ENCODE measurements at places on chromosomes 16 and 17.

- DNase-seq: no peak
Measured at GRCh38 chr16:17252064-17252463, 218.7 kb downstream of the XYLT1 start.

- DNase-seq: no peak
Measured at GRCh38 chr17:72125226-72125651, 4.4 kb downstream of the SOX9 start.

GRCh38 chr16:78310196-78310595 is 210.7 kb downstream of the WWOX start:
- DNase-seq: no peak

DNA sequence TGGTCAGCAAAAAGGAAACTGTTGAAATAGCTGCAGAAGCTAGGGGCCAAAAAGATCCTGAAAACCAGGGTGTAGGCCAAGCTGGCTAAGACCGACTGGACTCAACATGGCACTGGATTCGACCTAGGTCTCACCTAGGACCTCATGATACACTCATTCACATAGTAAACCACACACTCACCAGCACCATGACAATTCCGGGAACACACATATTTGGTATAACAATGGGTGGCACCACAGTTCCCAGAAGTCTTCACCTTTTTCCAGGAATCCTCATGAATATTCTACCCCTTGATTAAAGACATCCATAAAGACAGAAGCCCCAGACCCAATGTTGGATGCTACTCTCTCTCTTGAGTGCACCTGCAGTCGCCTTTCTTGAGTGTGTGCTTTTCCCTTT is 460.1 kb downstream of the TMEM114 start:
- no peak for DNase-seq

DNA sequence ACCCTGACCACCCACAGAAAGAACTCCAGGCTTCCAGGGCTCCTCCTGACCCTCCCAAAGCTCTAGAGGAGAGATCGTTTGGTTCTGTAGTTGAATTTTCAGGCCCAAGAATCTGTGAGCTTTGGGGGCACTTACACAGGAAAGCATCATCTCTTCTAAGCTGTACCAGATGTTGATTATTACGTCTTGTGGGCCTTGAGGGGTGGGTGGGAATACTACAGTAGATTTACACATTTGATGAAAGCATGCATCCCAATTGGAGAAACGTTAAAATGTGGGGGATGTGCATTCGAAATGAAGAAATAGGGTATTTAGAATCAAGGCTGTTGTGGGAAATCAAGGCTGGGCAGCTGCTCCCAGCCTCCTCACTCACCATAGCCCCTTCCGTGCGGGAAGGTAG is 61.9 kb downstream of the MGAT5B start:
- DNase-seq: no peak

- DNase-seq: no peak
Measured at GRCh38 chr17:76585033-76585648, 519 bp downstream of the ST6GALNAC2 start.

DNA sequence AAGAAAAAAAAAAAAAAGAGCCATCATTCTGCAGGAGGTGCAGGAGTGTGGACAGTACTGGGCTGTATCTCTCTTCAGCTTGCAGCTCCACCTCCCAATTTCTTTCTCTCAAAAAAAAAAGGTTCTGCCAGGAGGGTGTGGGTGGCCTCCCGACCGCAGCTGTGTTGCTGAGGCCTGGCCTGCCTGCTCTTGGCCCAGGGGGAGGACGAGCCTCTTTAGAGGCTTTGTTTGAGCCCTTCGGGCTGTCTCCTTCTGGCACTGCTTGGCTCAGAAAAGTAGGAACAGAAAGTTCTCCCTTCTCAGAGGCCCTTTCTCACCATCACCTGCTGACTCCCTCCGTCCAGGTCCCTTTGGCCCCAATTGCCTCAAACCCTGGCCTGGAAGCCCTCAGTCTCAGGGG is 22.2 kb upstream of the C17orf107 start:
- DNase-seq: no peak

DNA sequence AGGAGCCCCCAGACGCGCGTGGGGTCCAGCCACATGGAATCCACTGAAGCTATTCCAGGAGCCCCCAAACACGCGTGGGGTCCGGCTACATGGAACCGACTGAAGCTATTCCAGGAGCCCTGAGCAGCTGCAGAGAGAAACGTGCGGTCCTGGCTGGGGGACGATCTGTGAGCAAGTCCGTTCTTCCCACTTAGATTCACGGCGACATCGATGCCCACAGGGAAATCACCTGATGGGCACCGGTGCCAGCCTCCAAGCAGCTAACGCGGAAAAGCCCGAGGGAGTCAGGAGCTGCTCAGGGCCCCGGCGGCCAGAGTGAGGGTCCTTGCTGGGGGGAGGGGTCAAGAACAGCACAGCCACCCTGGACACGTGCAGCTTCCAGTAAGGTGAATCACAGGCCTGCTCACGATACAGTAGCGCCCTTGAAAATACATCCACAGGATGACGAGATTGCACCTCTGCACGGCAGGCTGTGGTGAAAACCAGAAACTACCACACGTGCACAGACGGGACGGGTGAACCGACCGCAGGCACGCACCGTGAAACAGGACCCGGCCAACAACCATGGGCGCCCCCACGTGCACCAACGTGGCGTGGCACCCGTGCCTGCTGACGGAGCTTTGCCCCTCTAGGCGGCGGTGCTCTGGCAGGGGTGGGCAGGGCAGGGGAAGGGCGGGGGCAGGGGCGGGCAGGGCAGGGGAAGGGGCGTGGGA is 77.7 kb upstream of the GNG13 start:
- DNase-seq: no peak

DNA sequence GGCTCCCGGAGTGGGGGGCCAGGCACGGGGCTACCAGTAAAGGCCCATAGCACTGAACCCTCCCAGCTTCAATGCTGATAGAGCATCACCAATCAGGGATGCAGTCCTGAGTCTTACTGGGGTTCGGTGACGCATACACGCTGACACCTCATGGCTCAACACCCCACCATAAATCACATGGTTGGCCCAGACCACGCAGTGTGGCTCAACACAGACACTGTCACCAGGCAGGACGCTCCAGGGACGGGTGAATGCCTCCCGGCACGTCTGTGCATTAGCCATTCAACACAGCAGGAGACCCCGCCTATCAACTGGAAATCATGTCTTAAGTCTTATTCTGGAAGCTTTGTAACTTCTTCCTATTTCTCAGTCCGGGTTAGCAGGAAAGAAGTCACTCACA is 35.0 kb downstream of the NECAB2 start:
- DNase-seq: no peak

- DNase-seq: no peak
Measured at GRCh38 chr17:70493277-70493874, 324.0 kb downstream of the KCNJ2 start.

DNA sequence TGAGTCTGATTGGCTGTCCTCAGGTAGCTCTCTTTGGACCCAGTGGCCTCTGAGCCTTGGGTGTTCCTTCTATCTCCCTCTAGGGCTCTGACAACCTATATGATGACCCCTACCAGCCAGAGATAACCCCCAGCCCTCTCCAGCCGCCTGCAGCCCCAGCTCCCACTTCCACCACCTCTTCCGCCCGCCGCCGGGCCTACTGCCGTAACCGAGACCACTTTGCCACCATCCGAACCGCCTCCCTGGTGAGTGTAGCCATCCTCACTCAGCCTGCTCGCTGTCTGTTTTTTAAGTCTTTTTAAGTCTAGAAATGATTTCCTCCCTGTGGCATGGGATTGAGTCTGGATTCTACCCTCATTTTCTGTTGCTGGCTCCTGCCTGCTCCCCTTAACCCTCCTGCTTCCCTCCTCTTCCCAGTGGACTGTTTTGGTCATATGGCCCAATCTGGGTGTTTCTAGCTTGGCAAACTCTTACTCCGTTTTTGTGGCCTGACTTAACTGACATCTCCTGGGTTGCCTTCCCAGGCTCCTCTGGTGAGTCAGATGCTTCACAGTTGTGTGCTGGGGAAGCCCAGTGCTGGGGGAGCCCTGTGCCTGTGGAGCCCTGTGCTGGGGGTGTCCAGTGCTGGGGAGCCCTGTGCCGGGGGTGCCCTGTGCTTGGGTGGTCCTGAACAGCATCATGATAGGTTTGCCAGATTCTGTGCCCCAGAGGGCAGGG is 9.9 kb downstream of the TAOK2 start:
- no peak for DNase-seq

GRCh38 chr17:28796062-28796461 is 46.5 kb downstream of the FAM222B start:
- DNase-seq: no peak

- DNase-seq: peak; percentile 50
Measured at GRCh38 chr17:52383493-52384100, 225.1 kb upstream of the CA10 start.

- DNase-seq: no peak
Measured at GRCh38 chr17:18925187-18925586, 26.8 kb upstream of the SLC5A10 start.

- no peak for DNase-seq
Measured at GRCh38 chr16:56977216-56977615, 12.1 kb upstream of the NLRC5 start.

DNA sequence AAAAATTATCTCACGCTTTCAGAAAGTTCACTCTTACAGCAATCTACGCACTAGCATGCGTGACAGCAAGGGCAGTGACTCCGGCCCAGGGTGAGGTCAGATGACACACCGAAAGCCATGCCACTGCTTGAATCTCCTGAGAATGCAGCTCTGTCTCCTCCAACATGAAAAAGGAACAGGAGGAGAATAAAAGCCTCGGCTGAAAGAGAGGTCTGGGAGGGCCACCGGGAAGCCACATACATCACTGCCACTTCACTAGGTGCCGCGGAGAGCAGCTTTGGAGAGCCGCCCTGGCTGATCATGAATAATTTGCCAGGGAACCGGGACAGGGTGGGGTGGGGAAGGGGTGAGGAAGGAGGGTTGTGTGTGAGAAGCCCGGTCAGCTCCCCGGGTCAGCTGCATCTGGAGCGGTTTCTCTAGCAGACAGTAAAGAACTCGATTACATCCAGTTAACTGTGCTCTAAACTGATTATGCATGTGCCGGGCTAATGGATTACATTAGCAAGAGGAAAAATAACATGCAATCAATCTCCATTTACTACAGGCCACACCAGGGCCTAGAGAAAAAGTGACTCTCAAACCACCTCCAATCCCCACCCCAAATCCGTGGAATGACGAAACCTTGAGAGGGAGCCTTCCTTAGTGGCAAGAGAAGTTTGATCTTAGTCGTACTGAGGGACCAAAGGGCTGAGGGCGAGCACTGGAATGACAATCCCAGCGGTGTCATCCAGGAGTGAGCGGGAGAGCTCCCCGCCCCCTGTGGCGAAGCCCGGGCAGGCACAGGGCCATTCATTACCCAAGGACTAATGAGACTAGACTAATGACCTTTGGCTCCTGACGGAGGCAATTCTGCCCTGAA is 100.3 kb downstream of the ZFHX3 start:
- no peak for DNase-seq

DNA sequence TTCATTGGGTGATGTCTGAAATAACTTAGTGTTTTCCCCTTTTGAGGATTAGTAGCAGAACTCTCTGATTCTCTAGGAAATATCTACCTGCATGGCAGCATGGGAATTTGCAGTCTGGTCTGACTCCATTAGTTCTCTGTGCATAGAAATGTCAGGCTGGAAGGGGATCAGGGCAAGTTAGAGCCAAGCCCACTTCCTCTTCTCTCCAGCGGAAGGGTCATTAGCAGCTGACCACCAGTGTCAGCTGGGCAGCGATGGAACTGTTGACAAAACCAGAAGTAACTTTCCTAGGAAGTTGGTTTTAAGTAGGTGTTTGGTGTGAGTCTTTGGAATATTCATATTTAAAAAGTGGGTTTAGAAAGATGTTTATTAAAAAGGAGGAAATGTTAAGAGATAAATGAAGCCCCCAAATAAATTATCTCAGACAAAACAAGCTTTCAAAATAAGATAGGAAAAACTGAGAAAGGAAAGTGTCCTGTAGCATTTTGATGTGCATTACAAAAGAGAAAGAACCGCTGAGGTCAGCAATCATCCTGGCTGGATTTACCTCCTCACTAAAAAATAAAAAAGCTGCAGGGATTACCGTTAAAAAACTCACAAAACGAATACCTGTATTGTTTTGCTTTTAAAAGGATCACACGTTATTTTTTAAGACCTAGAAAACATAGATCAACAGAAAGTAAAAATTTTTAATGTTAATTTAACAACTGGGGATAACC is 32.4 kb upstream of the MMD start:
- DNase-seq: no peak

DNA sequence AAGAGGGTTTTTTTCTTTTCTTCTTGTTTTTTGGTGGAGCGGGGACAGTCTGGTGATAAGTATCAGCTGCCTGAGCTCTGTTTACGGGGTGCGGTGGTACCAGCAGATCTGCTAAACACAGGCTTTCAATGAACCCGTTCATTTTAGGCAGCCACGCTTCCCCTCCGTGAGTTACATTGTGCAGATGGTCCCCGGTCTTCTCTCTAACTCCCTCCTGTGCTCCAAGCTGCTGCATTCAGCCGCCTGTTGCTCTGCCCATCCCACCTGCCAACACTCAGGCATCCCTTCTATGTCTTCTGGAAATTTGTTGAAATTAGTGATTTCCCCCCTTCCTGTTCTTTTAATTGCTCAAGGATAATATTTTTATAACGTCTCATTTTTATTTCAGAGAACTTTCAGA is 82.1 kb upstream of the ELAC2 start:
- DNase-seq: no peak

DNA sequence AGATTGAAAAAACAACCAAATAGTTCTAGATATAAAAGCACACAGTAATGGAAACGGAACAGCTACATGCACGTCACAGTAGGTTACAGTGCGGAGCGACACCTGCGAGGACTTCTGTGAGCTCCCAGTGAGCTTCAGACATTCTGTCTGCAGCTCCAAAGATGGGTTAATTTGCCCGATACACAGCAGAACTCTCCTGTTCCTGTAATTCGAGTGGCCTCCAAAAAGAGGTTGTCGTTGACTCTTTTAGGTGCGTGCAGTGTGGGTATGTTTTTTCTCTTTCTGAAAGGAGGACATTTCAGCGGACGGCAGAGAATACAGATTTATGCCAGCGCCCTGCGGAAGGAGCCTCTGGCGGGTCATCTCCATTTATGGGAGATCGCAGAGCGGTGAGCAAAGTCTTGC is 2.9 kb downstream of the OR1F1 start:
- DNase-seq: no peak

- no peak for DNase-seq
Measured at GRCh38 chr17:77478899-77479298, 338.1 kb downstream of the SEC14L1 start.

DNA sequence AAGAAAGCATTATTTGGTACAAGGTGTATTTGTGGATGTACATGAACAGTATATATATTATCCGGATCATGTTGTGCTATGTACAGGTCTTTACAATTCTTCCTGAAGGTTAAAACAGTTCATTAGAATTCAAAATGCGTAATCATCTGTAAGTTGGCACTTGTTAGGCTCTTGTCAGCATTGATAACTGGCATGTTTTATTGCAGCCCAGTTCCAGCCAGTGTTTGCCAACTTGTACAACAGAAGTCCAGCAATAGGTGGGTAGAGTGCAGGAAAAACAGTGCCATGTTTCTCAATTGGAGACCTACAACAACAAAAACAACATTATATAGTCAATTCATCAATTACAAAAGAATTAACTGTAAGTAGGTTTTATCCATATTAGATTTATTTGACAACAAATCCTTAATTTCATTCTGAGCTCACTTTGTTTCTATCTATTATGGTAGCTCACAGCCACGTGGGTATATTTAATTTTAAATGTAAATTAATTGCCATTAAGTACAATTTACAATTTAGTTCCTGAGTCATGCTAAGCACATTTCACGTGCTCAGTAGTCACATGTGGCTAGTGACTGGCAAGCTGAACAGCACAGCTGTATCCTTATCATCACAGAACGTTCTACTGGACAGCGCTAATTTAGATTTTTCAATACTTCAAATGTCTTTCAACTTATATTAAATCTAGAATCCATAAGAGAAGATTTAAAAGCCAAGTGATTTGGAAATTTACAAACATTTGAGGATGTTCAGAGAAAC is 8.6 kb upstream of the ANKFY1 start:
- DNase-seq: no peak

GRCh38 chr17:60678118-60678444 is 430 bp downstream of the BCAS3 start:
- no peak for DNase-seq
